ENCODE measurements at places on chromosomes 16 and 17. TPM values are rescaled to one million over a fixed set of nuclear protein-coding genes. Genes with fewer than 3 reads are reported as not detected.

DNA sequence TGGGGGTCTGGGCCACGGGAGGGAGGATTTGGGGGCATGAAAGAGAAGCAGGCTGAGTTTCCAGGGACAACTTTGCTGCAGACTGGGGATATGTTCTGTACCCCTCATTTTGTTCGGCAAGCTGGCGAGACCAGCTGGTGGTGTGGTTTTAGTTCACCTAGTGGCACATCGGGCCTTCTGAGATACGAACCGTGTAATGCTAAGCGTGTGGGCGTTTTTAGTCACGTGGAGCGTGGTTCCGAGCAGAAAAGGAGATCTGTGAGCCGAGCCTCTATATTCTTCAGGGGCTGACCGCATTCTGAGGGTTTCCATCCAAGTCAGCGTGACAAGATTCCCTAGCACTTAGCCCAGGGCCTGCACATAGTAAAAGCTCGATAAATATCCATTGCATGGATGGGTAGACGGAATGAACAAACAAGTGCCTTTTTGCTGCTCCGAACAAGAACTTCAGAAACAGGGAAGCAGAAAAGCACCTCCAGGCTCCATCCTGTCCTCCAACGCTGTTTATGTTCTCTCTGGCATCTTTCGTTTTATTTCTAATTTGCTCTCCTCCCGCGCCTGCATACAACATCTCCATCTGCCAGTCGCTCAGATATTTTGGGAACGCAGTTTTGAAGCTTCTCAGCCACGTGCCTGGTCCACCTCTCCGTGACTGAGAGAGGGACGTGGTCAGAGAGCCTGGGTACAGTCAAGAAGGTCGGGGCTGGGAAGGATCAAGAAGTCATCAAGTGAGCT, 5.8 kb downstream of the SYT17 start:
- no peak for DNase-seq

DNA sequence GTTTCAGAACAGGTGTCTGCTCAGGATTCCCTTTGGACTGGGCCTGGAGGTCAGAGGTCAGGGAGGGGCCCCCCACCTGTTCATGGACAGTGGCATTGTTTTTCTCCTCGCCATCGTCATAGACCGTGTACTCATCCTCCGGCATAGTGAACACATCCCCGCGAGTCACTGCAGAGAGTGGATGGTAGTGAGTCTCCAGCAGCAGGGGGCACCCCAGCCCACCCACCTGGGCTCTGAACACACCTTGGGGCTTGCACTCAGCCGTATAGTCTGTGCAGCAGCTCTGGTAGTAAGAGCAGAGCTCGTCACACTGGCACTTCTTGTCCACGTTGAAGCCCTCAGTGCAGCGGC, 448 bp downstream of the VTN start:
- DNase-seq, result no peak

GRCh38 chr17:4610656-4611055, 26.3 kb downstream of the SMTNL2 start:
- no peak for DNase-seq

DNA sequence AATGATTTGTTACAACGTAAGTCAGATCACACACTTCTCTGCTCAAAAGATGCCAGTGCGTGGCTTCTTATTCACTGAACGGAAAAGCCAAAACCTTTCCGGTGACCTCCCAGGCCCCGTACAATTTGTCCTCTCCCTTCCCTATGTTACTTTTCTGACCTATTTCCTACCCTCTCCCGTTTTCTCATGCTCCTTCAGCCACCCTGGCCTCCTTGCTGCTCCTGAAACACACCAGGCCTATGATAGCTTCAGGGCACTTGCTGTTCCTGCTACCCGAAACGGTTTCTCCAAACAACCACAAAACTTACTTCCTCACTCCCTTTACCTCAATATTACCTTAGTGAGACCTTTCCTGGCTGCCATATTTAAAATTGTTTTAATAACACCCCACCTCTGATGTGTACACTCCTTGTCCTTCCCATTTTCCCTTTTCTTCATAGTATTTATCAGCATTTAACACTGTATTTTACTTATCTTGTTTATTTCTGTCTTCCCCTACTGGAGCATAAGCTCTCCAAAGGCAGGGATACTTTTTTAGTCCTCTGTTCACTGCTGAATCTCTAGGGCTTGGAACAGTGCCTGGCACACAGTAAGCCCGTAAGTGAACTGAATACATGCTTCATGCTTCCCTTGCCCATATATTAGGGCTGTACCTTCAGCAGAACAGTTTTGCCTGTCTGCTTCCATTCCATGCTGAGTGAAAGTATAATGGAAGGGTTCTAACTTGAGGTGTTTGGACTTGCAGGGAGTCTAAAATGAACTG, 10.9 kb upstream of the ARL2BP start:
- no peak for DNase-seq

TBC1D3H gene
- total RNA-seq, result not detected

PPM1E gene
- total RNA-seq, result 3.0 TPM

DNA sequence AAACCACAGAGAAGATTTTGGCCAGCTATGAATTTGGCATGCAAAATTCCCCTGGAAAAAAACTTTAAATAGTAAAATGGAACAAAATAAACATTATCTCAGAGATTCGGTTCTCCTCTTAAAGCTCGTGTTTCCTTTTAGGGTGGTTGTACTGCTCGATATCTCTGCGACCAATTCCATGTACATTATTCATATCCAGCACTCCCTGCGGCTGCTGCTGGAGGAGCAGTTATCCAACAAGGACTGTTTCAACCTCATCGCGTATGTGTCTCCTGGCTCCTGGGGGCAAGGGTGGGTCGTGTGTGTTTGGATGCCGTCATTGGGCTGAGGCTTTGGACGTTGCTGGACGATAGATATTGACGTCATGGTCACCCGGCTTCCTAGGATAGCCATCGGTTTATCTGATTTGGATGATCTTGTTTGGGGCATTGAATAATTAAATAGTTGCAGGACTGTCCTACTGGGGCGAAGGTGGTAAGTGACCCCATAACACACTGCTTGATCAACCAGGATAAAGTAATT, 33.8 kb downstream of the VWA3A start:
- no peak for DNase-seq

- DNase-seq, result no peak
Measured at GRCh38 chr16:79560318-79560717, 40.2 kb downstream of the MAF start.

ZFHX3 gene
- 13.1 TPM for total RNA-seq

- DNase-seq, result peak; percentile 39
Measured at GRCh38 chr16:2428051-2428783, 1.0 kb upstream of the CCNF start.

DNA sequence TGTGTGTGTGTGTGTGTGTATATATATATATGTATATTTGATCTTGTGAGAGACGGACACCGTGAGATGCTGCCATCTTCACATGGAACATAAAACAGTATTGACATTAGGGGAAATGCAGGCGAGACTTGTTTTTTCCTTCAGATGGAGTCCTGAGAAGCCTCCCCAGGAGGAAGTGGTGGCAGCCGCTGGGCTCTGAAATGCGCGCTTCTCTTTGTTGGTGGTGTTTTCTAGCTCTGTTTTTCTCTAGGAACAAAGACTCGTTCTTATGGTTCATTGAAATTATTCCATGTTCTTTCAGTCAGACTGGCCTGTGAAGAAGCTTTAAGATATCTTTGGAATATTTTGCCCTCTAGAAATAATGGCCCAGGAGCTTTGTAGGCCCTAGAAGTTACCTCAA, 32.9 kb downstream of the SNX29 start:
- no peak for DNase-seq

PRRT2 gene
- total RNA-seq, result 54.5 TPM

- peak; percentile 71 for DNase-seq
Measured at GRCh38 chr16:84228256-84228838, 11.5 kb downstream of the KCNG4 start.

- no peak for DNase-seq
Measured at GRCh38 chr17:4147751-4148310, 4.8 kb downstream of the CYB5D2 start.

CALB2 gene
- not detected for total RNA-seq

DNA sequence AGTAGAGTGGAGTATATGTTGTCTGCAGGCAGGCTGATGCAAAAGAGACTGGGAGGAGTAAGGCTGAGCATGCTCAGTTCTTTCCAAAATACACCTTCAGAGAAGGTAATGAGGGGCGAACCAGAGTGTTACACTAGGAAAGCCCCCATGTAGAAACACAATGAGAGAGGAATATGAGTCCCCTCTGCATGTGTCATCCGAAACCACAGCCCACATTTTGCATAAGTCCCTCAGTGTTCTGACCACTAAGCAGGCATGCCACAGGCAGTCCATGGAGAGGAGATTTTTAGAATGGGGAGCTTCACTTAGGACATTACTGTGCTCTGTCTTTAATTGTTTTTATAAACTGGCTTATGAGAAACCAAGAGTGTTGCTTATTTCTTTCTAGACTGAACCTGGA, 32.0 kb downstream of the SLC6A2 start:
- no peak for DNase-seq

DNA sequence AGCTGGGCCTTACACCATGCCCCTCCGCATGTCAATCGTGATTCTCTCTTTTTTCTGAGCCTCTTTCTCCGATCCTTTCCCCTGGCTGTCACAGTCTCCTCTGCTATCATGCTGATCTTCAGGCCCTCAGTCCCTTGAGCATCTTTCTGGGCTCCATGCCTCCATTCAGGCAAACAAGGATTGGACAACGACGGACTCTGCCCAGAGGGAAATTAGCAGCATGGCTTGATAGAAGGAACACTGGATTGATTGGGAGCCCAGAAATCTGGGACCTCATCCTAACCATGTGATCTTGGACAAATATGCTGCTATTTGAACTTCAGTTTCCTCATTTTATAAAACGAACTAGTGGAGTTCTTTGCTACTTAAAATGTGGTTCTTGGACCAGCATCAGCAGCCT, 19.6 kb upstream of the PHF12 start:
- DNase-seq, result no peak

DNA sequence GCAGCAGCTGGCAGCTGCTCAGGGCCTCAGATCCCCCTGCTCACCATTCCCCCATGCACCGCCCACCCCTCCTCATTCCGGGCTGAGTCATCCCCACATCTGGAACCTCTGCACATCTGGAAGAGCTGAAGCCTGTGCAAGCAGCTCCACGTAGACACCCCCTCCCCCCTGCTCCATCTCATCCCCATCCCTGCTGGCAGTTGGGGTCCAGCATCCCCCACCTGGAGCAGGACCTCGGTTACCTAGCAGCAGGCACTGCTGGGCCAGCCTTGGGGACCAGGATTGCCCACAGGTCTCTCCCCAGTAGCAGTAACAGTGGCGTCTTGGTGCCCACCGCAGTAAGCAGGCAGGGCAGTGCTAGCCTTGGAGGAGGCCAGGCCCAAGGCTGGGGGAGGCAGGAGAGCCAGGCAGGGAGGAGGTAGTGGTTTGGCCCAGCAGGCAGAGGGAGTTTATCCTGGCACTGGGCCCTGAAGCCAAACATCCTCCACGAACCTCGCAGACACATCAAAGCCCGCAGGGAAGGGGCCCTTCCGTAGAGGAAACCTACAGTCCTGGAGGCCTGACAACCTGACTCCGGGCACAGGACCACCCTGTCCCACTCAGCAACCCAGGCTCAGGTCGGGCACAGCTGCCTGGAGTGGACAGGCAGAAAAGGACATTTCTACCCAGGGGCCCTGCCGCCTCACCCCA, 7.7 kb upstream of the TMEM92 start:
- DNase-seq, result peak; percentile 80

- DNase-seq, result no peak
Measured at GRCh38 chr17:52297230-52298010, 138.9 kb upstream of the CA10 start.

DNA sequence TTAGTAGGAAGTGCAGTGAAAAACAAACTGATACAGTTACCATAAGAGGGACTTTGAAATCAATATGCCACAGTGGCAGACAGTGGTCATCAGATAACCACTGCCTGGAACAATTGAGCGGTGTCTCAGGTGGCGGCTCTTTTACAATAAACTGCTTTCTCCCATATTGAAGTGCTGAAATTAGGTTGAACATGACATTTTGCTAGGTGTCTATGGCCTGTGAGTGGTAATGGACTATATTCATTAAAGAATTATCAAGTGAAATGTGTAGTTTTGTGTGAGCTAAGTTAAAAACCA, 214.7 kb downstream of the RPTOR start:
- DNase-seq, result no peak

CYGB gene
- 31.1 TPM for total RNA-seq

GRCh38 chr17:60293580-60294335, 98.2 kb downstream of the USP32 start:
- no peak for DNase-seq

CDIPT gene
- total RNA-seq, result 57.4 TPM

DNA sequence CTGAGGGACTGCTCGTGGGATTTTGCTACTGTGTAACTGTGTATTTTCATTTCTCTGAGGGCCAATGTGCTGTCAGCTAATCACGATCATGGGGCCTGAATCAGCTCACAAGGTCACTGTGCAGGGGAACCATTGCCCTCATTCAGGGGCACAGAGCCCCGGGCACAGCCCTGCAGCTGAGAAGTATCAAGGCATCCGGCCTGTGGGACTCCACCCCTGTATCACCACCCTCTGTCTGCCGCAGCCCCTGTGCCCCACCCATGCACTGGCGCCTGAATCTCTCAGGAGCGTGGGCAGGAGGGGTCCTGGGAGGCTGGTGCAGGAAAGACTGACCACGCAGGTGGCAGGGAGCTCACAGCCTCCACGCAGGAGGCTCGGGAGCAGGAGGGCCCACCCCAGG, 43.4 kb upstream of the RASD1 start:
- DNase-seq, result no peak

GRCh38 chr16:15749371-15749770, 99.3 kb downstream of the NDE1 start:
- DNase-seq, result no peak

- no peak for DNase-seq
Measured at GRCh38 chr17:63279498-63280230, 166.4 kb downstream of the CYB561 start.

- no peak for DNase-seq
Measured at GRCh38 chr16:1580956-1581355, 30.9 kb downstream of the IFT140 start.

DNA sequence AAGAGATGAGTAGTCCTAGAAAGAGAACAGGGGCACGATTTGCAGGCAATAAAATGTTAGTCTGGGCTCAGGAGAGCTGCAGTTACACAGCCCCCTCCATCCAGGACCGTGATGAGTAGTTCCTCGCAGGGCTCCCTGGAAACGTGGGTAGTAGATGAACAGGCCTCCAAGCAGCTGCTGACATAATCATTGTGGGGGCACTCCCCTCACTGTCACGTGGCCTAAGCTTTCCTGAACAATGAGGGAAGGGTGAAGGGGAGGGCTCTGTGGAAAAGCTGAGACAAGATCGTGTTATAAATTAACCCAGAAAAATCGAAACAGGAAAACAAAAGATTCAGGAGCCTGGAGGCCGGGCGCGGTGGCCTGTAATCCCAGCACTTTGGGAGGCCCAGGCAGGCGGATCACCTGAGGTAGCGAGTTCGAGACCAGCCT, 1.3 kb upstream of the PER1 start:
- peak; percentile 90 for DNase-seq

SPEM3 gene
- not detected for total RNA-seq

GSG1L gene
- total RNA-seq, result 0.24 TPM

Measured in uterus (tissue), 4 donors.